Suprapubic skin (tissue), 4 donors: ENCODE measurements at places on chromosomes 1 and 21. TPM values are rescaled to one million over a fixed set of nuclear protein-coding genes. Genes with fewer than 3 reads are reported as not detected.

DNA sequence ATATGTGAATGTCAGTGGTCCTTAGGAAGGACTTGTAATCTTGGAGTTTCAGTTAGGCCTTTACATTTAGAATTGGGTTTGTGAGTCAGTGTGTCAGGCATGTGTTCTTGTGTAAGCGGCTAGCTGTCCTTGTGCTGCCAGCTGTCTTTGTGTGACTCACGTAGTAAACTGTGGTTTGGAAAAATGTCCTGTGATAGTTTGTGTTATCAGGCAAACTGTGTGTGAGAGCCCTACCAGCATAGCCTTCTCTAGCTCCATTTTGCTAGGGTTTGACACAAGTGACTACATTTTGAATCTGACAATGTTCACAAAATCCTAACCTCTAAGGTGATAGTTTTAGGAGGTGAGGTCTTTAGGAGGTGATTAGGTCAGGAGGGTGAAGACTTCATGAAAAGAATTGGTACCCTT, 6.9 kb upstream of the SLC35D1 start:
- H3K36me3 ChIP-seq: no peaks in the 10 kb centered on the region
- no peaks in the 10 kb centered on the region for H3K27me3 ChIP-seq
- no peak overlapping the region for H3K27ac ChIP-seq
- H3K4me3 ChIP-seq: no peak overlapping the region
- H3K4me1 ChIP-seq: no peaks in the 10 kb centered on the region

DNA sequence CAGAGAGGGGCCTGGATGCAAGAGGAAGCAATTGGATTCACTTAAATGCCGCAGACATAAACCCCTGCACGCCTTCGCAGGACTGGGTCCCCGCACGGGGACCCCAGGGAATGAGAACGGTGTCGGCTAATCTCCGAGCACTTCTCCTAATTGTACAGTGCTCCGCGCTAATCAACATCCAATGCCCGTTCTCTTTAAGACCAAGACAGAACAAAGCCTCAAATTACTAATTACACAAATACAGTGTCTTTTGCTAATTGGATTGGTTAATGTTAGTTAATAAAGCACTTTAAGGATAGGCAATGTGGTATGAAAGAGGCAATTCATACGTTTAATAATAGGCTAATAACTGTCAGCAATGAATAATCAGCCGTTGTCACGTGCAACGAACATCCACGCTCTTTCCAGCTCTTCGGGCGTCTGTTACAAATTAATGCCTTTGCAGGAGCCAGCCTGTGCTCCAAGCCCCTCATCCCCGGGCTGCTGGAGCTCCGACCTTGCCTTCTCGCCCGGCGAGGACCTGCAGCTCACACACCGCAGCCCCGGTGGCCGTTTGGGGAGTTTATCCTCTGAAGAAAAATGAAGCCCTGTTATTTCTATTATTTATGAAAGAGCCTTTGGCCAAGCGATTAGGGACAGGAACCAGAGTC, 157.8 kb downstream of the PRDM16 start:
- no peaks in the 10 kb centered on the region for H3K4me1 ChIP-seq
- no peak for DNase-seq
- H3K36me3 ChIP-seq: no peaks in the 10 kb centered on the region
- no peak overlapping the region for H3K27ac ChIP-seq
- peaks cover 96% of the 10 kb centered on the region for H3K27me3 ChIP-seq

- H3K27me3 ChIP-seq: no peaks in the 10 kb centered on the region
- no peak for DNase-seq
- H3K36me3 ChIP-seq: no peaks in the 10 kb centered on the region
These were observed 69.2 kb upstream of the KIF26B start for GRCh38 chr1:245085508-245086095.

DNA sequence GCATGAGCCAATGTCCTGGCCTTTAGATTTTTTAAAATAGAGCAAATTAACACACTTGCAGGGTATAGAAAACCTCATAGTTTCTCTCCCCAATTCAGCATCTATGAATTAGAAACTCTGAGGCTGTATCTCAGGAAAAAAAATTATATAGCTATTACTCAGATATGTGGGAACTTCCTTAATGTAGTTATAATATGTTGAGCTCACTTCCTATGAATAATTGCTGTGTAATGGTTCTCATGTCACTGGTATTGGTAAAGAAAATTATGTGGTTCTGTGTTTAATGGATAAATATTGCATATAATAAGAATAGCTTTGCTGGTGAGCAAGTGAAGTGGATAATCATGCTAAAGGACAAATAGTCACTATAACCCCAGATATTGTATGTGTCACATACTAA, 2019.8 kb downstream of the NCAM2 start:
- H3K27ac ChIP-seq: no peak overlapping the region
- no peaks in the 10 kb centered on the region for H3K4me1 ChIP-seq
- H3K36me3 ChIP-seq: no peaks in the 10 kb centered on the region
- H3K27me3 ChIP-seq: no peaks in the 10 kb centered on the region
- H3K4me3 ChIP-seq: no peak overlapping the region

DNA sequence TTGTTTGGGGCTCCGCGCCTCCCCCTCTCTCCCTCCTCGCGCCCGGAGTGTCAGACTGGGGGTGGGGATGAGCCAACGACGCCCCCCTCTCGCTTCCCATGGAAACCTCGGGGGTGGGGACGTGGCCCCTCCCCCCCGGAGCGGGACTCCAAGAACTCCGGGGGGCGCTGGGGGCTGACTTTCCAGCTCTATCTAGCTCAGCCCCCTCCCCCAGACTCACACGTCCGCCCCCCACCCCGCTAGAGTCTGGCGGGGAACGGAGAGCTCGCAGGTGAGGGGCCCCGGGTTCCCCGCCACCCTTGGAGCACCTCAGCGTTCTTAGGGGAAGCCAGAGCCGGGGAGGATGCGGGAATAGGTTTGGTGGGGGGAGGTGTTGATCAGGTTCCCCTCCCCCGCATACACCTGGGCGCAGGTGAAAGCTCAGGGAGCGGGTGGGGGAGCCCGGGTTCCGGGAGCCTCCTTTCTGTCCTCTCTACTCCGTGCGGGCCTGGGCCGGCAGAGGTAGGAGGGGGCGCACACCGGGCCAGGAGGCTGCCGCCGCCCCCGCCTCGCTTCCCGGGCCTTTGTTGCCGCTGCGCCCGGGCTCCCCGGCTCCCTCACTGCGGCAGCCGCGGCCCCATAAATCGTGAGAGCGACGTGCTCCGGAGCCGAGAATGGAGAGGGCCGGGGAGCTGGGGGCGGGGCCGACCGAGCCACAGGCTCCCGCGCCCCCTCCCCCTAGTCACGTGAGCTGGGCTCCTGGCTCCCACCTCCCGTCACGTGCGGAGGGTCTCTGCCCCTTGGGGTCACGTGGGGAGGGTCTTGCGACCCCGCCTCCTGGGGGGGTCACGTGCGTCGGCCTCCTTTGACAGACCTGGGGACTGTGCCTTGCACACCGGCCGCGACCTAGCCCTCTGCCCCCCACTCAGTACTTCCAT, 1.9 kb downstream of the EFNA3 start:
- H3K4me1 ChIP-seq: peaks cover 87% of the 10 kb centered on the region
- peak overlapping the region; percentile 86 for H3K27ac ChIP-seq
- no peak for DNase-seq
- peaks cover 53% of the 10 kb centered on the region for H3K27me3 ChIP-seq

DNA sequence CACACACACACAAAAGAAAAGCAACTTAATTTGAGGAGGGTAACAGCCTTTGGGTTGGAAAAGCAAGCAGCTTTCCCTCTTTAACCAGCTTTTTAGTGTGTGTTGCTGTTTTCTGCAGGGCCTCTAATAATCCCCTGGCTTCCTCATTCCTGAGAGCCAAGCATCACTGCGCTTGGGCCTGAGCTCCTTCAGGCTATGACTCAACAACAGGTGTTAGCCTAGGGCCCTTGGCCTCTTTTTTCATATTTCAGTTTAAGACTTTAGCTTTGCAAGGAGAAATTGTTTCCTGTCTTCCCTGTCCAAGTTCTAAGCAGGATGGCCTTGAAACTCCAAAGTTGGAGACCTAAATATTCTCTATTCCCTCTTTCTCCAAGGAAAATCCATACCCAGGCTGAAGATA, 26.2 kb upstream of the SNX27 start:
- H3K4me1 ChIP-seq: peaks cover 57% of the 10 kb centered on the region
- H3K4me3 ChIP-seq: no peak overlapping the region
- DNase-seq: no peak
- no peaks in the 10 kb centered on the region for H3K36me3 ChIP-seq

Gene SMIM11
- total RNA-seq: 3.7 TPM

Gene HPCAL4
- total RNA-seq: not detected

DNA sequence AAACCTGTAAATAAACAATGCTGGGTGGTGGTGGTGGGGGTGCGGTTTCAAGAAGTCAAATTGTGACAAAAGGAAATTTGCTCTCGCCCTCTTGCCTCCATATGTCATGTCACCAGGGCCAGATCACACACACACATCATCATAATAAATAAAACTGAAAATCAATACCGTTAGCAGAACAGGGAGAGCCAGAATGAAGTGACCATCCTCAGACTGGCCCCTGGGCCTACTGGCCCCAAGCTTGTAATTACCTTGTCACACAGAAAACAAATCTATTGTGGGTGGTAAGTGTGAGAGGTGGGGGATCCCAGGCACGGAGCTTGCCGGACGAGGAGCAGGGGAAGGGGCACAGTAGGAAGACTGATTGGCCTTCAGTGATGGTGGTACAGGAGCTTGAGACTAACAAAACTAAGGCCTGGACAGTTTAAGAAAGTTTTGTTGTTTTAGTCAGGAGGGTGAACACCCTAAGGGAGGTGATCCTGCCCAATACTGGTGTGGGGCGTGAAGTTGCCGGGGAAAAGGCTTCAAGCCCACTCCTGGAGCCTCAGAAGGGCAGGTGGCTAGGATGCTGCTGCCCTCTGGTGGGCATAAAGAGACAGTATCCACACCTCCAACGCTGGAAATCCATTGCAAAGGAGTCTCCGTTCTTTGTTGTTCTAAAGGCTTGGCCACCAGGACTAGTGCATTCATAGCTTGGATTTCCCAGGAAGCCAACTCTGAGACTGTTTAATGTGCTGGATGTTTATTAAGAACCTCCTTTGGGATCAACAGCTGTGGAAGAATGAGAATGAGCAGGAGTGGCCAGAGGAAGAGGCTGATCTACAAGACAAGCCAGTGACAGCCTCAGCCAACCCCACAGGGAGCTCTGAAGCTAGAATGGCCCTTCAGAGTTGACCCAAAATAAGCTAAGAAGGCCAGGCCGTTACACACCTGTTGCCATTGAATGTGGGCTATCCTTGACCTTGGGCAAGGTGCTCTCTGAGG, 8.1 kb upstream of the C1orf216 start:
- H3K4me3 ChIP-seq: no peak overlapping the region
- H3K27me3 ChIP-seq: no peaks in the 10 kb centered on the region
- no peaks in the 10 kb centered on the region for H3K36me3 ChIP-seq
- DNase-seq: no peak
- H3K27ac ChIP-seq: no peak overlapping the region

Gene PTGER3
- total RNA-seq: 60.8 TPM

- H3K4me3 ChIP-seq: no peak overlapping the region
- H3K27me3 ChIP-seq: no peaks in the 10 kb centered on the region
- H3K36me3 ChIP-seq: peaks cover 6% of the 10 kb centered on the region
- H3K27ac ChIP-seq: no peak overlapping the region
These were observed 7.7 kb downstream of the LPGAT1 start for GRCh38 chr1:211822677-211823407.

DNA sequence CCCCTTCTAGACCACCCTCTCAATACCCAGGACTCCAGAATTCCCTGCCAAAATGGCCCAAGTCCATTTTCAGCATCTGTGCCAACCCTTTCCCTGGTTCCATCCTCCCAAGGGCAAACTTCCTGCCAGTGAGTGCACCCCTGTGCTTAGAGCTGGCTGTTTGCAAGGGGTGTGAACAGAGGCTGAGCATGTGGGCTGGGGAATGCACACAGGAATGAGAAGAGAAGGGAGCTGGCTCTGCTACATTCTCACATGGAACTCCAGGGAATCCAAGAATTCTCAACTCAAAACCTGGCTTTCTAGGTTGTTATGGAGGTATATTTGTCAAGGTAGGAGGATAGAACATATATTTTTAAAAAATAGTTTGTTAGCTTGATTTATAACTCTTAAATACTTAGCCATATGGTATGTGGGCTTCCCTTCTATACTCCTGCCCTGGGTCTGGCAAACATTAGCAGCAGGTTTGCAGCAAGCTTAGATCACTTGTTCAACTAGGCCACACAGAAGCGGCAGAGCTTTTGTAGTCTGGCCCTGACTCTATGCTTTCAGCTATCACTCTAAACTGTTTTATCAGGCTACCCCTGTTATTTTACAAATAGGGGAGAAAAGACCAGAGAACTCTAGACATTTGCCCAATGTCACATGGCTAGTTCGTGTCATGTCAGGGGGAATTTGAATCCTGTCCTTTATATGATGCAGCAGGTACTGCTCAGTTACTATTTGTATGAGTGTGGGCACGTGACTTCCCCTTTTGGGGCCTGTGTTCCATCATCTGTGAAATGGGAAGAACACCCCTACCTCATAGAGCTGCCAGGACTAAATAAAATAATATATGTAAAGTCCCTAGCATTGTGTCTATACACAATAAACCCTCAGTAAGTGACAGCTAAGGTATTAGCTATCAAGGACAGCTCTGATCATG, 8.1 kb upstream of the STMN1 start:
- no peaks in the 10 kb centered on the region for H3K36me3 ChIP-seq
- no peak for DNase-seq
- no peak overlapping the region for H3K4me3 ChIP-seq
- no peaks in the 10 kb centered on the region for H3K4me1 ChIP-seq

- H3K27me3 ChIP-seq: peaks cover 5% of the 10 kb centered on the region
- no peaks in the 10 kb centered on the region for H3K36me3 ChIP-seq
- no peak overlapping the region for H3K4me3 ChIP-seq
- DNase-seq: no peak
- H3K4me1 ChIP-seq: no peaks in the 10 kb centered on the region
These were observed 4.1 kb downstream of the GPA33 start for GRCh38 chr1:167086033-167086432.

GRCh38 chr1:201136355-201137023, 9.5 kb upstream of the ASCL5 start:
- H3K27ac ChIP-seq: no peak overlapping the region
- H3K4me3 ChIP-seq: no peak overlapping the region
- peaks cover 18% of the 10 kb centered on the region for H3K4me1 ChIP-seq
- no peak for DNase-seq
- H3K36me3 ChIP-seq: peaks cover 51% of the 10 kb centered on the region

DNA sequence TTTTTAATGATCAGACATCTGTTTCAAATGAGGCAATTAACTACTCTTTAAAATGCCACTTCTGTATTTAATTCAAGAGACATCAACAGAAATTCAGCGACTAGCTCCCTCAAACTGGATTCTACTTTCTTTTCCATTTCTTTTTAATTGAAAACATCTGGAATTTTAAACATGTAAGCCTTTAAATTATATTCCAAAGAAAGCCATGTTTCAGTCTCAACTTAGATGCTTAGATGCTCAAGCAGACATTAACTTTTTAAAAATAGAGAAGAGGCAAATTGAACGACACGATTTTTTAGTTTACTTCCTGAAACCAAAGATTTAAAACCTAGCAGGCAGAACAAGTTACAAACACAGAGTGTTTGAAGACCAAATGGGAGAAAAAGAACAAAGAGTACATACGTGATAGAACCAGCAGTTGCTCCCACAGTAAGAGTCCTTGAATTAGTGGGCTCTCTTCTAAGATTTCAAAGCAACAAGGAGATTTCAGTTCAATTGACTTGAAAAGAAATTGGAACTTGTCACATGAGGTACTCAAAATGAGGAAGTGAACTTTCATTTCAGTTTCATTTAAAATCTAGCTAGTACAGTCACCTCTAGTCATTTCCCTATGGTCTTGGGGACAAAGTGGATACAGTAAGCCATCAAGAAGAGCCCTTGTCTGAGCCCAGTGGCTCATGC, at the start of gene CTSS:
CTSS (minus strand) TSS at position 483 of the 681 bp plus-strand sequence. CDS start 1,015 bp downstream, outside the sequence.
- peak within 1 kb of the TSS; percentile 45 for H3K4me3 ChIP-seq
- peaks cover 15% of the 10 kb centered on the region for H3K4me1 ChIP-seq
- H3K27ac ChIP-seq: peak within 1 kb of the TSS; percentile 76

Gene SH3BGR
- 0.64 TPM for total RNA-seq
